GM18507 (cell line): ENCODE measurements at places on chromosomes 6 and 20.

- DNase-seq: no peak
These were observed 16.4 kb upstream of the MAS1 start for GRCh38 chr6:159874435-159874834.

GRCh38 chr6:54758340-54758739 is 88.2 kb upstream of the FAM83B start:
- no peak for DNase-seq

GRCh38 chr6:41546866-41547798 is 951 bp downstream of the FOXP4 start:
- no peak for DNase-seq

GRCh38 chr20:19314621-19315020 is 102.2 kb downstream of the SLC24A3 start:
- DNase-seq: no peak

DNA sequence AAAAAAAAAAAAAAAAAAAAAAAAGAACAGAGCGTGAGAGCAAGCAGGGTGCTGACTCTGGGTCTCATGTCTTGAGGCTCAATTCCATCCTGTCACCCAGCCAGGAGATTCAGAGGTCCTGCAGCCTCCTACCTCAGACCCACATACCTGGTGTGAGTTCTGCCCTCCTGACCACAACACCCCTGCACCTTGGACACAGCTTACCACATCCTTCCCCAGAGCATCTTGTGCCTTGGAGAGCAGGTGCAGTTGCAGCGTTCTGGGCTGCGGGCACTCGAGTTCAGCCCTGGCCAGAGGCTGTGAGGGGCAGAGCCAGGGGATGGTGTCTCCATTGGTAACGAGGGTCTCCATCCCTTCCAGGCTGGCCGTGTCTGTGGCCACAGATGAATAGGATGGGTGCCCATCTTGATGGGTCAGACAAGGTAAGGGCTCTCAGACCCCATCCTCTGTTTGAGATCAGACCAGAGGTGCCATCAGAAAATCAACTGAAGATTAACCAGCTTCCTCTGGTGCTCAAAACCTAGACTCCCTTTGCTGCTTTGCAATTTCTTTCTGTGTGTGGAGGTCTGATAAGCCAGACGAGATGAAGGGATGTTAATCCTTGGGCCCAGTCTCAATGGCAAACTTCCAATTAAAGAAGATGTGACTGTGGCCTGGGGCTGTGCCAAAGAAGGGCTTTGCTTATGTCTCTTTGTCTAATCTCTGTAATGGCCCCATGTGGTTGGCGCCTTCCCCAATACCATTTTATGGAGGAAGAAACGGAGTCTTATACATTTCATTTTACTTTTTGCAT is 14.7 kb upstream of the ZNF831 start:
- no peak for DNase-seq
